ENCODE measurements at places on chromosomes 11 and 22.

DNA sequence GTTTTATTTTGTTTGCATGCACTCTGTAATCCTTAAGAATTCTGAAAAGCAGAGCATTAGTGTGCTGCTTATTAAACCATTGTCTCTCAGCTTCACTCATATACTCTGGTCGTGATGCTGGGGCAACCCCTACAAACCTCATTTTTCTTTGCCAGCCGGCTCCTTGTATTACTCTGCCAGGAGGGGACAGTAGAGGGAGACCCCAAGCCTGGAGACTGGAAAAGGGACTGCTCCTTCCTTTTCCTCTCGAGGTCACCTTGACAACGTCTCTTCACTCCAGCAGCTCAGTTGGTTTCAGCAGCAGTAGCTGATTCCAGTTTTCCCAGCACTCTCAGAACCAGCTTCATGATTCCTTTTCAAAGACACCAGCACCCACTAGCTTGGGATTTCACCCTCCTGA is 2.8 kb upstream of the JHY start:
- DNase-seq, result no peak

- no peak for DNase-seq
These were observed 1088.9 kb upstream of the TENM4 start for GRCh38 chr11:80529726-80530125.

DNA sequence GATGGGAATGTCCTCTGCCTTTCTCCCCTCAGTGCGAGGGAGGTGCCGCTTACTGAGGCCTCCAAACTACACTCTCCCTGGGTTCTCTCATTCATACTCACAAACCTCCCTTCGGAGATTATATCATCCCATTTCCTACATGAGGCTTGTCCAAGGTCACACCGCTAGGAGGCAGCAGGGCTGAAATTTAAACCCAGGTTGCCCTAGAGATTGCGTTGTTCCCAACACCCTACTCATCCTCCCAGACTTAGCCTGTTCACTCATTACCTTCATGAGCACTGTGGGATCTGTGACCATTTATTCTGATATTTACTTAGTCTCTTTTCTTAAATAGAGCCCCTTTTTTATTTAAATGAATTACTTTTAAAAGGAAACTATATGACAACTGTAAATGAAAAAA is 31.1 kb downstream of the SDHAF2 start:
- no peak for DNase-seq

DNA sequence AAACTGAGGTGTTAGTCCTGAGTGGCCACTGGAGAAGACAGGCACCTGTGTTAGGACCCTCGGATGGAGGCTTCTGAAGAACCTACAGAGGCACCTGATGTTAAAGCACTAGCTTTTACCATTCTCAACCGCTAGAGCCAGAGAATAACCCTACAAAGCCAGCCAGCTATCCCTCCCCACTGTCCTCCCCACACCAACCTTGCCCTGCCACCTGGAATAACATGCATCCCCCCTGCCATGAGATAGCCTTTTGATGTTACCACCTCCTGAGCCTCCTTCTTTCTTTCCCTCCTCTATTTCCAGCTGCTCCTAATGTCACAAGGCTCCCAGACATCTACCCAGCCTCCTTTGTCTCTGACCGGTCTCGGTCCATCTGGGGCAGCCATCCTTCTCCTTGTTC is 28.1 kb downstream of the COMMD9 start:
- no peak for DNase-seq
